NCI-H446 treated with DMSO at 0.1 percent for 48 hours (cell line): ENCODE measurements at places on chromosomes 5 and 9.

GRCh38 chr5:1832511-1833250 lies 31.5 kb downstream of the NDUFS6 start:
- DNase-seq = no peak

DNA sequence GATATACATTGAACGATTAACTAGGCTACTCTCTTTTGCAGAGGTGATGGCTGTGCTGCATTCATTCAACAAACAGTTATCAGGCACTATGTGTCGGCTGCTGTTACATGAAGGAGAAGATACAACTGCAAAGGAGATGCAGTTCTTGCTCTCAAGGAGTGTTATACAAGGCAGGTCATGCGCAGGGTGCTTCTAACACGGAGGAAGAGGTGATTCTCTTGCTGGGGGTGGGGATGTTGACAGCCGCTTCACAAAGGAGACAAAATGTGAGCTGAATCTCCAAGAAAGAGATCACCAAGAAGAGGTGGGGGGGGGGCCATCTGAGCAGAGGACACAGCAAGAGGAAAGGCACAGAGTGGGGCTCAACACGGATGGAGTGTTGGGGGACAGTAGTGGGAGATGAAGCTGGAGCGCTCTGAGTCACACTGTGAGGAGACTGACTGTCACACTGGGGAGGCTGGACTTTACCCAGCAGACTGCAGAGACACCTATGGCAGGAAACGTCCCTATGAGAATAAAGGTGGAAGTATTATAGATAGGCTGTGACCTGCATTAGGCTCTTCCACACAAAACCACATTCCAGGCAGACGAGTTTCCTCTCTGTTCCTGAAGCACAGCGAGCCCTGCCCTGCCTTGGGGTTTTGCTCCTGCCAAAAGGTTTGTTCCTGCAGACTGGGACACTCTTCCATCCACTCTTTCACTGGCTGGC lies 20.9 kb downstream of the NDUFA8 start:
- no peak for DNase-seq

DNA sequence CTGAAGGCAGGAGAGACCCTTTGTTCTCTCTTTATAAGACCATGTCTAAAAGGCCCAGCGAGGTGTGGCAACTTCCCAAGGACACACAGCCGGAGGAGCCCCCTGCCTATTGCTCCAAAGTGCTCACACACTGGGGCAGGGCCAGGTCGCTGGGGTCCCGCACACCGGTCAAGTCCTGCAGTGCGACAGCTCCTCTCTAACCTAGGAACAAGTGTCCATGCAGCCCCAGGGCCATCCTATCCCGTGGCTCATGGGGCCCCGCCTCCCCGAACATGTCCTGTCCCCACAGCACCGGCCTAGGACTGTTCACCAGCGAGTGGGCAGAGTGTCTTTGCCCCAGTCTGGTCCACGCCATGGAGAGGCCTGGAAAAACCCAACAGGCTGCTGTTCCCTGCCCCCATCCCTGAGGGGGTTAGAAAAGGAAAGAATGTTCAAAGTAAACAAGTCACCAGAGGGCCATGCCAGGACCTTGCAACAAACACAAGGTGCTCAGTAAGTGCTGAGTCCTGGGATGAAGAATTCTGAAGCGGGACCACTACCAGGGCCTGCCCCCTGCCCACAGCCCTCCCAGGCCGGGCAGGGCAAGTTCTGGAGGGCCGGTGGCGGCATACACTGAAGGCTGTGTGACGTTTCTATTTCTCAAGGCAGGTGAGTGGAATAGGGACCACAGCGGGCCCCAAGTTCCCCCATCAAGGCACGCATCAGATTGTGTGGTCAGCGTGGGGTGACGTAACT lies 938 bp downstream of the NINJ1 start:
- no peak for DNase-seq

- no peak for DNase-seq
Observed at GRCh38 chr5:123089914-123090660, 1.0 kb downstream of the PRDM6 start.

DNA sequence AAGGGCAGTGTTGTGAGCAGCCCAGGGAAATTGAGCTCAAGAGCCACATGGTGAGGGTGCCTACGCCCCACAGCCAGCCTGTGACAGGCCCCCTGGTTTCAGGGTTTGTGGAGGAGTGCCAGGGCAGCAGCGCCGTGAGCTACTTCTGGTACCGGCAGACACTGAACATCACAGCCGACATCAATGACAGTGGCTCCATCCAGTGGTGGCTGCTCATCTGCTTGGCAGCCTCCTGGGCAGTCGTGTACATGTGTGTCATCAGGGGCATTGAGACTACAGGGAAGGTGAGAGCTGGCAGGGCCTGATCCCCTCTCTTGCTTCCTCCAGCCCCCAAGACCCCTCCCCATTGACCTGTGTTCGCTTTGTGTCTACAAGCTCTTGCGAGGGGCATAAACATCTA lies 10.2 kb downstream of the SLC6A18 start:
- DNase-seq = no peak

DNA sequence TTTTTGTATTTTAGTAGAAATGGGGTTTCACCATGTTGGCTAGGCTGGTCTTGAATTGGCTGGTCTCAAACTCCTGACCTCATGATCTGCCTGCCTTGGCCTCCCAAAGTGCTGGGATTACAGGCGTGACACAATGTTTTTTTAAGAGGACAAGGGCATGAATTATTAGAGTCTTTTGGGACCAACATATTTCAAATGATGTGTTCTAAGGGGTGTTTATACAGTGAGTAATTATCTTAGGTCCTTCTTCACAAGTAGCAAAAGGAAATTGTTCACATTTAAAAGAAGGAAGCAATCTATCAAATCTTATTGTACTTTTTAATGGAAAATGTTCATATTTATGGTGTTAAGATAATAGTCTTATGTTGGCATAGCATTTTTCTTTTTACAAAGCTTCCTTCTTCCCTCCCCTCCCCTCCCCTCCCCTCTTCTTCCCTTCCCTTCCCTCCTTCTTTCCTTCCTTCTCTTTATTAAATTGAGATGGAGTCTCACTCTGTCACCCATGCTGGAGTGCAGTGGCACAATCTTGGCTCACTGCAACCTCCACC lies 6.7 kb downstream of the GNG10 start:
- DNase-seq = no peak

- no peak for DNase-seq
Observed at GRCh38 chr5:84168841-84169240, 215.8 kb downstream of the EDIL3 start.
